Stimulated activated CD4-positive, alpha-beta T cell treated with anti-CD3 and anti-CD28 coated beads, Interleukin-4, amount 100 ng/mL, for 4 hours (primary cell): ENCODE measurements at places on chromosomes 4 and X.

DNA sequence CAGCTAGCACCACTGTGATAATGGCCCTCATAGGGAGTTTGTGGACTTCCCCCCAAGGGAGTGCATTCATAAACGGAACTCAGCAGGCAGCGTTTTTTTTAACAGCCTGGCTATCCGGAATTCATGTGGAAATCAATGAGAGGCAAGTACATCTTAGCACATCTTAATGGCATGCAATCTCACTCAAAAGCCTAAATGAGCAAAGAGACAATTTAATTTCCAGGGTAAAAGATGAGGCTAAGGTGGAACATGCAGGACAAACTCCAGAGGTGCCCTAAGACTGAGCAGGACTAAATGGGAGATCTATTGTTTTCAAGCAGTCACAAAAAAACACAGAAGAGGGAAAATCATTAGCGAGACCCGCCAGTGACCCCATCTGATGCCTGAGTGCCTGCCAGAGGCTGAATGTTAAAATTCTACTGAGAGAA lies 243.5 kb upstream of the KCNIP4 start:
- DNase-seq = no peak

DNA sequence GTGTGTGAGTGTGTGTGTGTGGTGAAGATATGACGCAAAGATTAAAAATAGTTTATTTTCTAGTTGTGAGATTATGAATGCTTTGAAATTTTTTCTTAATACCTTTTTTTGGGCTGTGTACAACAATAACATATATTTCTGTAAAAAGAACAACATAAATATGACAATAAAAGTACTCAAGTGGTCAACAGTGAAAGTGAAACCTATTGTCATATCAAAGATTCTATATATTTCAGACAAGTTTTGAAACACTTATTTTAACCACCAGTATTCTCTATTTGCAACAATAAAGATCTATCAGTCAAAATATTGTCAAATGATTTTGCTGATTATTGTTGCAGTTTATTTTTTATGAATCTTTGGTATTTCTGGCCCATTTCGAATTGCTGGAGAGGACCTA lies 98.0 kb downstream of the SPOCK3 start:
- no peak for DNase-seq

DNA sequence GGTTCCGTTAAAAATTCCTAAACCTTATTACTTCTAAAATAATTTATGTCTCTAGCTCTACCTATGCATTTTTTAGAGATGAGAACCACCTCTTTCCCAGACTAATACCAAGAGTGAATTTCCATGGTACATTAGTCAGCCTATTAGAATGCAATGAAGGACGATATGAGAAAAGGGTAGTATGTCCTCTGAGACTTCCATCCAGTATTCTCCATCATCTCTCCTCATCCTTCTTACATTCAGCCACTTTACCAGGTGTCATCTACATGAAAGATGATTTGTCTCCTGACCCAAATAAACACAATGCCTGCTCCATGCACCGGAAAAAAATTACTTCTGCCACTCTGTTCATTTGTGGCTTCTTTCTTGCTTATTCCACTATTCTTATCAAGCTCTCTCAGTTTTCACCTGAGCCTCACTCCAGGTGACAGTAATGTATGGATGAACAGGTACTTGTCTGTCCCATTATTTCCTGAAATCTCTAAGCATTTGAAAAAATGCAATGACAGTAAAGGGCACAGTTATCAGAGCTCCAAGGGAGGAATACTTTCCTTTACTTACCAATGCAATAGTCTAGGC lies 97.9 kb downstream of the MAB21L2 start:
- DNase-seq = no peak

- DNase-seq = no peak
Observed at GRCh38 chr4:131441004-131441688, 1707.9 kb upstream of the PCDH10 start.

DNA sequence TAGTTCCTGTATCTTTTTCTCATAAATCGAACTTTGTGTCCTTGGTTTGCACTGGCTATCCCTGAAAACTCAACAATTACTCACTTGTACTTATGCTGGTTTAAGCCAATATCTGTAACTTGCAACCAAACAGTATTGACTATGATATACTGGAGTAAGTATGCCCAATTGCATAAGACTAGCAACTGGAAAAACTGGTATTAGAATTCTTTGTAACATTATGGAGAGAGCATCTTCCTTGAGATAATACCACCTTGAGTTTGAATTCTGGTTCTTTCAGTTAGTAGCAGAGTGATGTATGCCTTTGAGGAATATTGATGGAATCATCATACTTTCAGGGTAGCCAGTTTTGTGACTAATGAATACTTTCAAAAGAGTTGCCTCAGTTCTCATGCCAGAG lies 28.1 kb downstream of the BMP3 start:
- no peak for DNase-seq
